GM04503 (cell line): ENCODE measurements at places on chromosomes 6 and 20.

- no peak for DNase-seq
Measured at GRCh38 chr6:37106982-37107491, 62.9 kb upstream of the PIM1 start.

DNA sequence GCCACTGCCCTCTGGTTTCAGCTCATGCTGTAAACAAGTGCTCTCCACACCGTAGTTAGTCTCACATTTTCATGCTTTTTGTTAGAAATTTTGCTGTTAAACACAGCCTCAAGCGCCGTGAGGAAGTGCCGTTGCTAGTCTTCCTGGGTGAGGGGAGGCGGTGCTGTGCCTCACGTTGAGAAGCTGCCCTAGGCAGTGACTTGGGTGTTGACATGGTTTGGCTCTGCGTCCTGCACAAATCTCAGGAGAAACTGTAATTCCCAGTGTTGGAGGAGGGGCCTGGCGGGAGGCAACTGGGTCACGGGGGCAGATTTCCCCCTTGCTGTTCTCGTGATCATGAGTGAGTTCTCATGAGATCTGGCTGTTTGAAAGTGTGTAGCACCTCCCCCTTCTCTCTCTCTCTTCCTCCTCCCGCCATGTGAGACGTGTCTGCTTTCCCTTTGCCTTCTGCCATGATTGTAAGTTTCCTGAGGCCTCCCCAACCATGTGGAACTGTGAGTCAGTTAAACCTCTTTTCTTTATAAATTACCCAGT is 95.8 kb downstream of the ERMARD start:
- no peak for DNase-seq

DNA sequence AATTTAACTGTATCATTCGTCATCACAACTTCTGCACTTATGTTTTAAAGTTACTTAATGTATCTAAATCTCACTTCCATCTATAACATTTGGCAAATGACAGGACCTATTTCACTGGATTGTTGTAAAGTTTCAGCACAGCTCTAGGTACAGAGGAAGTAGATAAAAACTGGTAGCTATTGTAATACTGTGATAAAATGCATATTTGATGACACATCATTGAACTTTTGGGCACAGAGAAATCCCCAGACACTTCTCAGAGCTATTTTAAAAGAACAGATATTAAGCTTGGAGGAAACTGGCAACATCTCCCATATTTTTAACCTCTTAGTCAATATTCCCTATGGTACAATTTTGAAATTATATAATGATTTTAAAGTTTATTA is 138.7 kb downstream of the RFPL4B start:
- no peak for DNase-seq

GRCh38 chr6:121799574-121799973 is 364.1 kb downstream of the GJA1 start:
- DNase-seq = no peak

DNA sequence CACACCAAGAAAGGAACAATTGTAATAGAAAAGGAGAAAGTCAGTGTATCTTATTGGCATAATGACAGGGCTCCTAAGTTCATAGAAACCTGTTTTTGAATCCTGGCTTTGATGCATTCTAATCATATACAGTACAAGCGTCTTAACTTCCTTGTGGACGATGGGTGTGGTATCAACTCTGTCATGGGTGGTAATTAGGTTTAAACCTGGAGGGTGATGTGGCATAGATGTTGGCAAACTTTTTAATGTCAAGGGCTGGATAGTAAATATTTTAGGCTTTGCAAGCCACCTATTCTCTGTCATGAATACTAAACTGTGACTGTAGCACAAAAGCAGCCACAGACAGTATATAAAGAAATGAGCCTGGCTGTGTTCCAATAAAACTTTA is 138.7 kb upstream of the EDN1 start:
- DNase-seq = no peak

DNA sequence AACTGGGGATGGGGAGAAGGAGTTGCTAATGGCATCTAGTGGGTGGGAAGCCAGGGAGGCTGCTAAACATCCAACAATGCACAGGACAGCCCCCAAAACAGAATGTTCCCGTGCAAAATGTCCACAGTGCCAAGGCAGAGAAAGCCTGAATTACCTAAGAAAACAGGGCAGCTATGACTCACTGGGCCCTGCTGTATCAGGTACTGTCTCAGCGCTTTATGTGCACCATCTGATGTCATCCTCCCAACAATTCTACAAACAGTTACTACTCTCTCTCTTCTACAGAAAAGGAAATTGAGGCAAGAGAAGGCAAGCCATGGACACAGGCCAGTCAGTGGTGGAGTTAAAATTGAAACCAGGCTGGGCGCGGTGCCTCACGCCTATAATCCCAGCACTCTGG is 3.1 kb downstream of the YTHDF1 start:
- DNase-seq = no peak

GRCh38 chr20:58198901-58199355 is 29.5 kb downstream of the ANKRD60 start:
- DNase-seq = no peak

- DNase-seq = no peak
Measured at GRCh38 chr6:128964771-128965170, 81.8 kb downstream of the LAMA2 start.

DNA sequence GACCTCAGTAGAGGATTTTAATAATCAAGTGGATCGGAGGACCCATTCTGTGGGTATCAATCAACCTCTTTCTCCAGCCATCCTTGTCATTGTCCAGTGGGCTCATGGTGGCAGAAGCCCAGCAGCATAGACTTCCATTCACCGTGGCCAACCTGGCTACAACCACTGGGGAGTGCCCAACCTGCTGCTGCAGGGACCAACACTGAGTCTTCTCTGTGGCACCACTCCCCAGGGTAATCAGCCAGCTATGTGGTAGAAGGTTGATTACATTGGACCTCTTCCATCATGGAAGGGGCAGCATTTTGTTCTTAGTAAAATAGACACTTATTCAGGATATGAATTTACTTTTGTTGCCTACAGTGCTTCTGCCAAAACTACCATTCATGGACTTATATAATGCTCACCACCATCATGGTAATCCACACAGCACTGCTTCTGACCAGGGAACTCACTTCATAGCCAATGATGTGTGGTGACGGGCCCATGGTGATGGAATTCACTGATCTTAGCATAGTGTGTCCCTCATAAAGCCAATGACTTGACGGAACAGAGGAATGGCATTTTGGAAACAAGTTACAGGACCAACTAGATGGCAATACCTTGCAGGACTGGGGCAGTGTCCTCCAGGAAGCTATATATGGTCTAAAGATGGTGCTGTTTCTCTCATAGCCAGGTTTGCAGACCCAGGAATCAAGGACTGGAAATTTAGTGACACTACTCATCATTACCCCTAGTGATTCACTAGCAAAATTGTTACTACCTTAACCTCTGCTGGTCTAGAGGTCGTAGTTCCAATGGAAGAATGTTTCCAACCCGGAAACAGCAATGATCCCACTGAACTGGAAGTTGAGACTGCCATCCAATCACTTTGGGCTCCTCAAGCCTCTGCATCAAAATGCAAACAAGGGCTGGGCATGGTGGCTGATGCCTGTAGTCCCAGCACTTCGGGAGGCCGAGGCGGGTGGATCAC is 7.6 kb downstream of the CD24 start:
- DNase-seq = no peak

DNA sequence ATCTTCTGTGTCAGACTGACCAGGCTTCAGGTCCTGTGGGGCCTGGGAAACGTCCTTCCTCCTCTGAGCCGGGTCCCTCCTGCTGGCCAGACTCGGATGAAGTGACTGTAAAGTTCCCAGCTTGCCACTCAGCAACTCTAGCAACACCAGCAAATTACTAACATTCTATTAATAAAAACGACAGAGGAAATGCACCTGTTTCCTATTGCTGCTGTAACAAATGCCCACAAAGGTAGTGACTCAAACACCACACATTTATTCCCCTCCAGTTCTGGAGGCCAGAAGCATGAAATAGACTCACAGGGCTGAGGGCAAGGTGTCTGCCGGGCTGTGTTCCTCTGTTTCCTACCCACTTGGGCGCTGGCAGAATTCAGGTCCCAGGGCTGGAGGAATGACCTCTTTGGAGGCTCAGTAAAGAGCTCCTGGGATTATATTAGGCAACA is 48.8 kb downstream of the CTCFL start:
- no peak for DNase-seq

DNA sequence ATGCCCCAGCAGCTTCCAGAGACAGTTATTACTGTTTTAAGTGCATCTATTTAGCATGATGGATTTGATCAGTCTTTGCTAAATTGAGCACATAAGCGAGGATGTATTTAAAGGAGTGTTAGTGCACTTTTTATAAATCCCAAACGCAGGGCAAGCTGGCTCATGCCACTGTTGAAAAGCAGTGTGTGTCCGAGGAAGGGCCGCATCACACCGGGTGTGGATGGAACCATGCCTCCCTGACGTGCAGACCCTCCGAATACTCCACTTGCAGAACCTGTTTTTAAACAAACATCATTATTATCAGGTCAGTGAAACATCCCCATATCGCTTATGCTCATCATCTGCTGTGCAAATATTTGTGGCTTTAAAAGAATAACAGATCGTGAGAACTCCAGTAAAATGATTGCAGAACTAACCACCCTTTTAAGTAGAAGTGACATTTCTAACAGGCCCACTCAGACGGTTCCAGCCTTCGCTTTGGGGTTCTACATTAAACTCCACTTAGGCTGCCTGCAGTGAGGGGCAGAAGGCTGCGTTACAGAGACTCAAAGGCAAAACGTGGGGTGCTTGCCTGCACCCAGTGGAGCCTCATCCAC is 190.1 kb downstream of the CDH4 start:
- DNase-seq = no peak

DNA sequence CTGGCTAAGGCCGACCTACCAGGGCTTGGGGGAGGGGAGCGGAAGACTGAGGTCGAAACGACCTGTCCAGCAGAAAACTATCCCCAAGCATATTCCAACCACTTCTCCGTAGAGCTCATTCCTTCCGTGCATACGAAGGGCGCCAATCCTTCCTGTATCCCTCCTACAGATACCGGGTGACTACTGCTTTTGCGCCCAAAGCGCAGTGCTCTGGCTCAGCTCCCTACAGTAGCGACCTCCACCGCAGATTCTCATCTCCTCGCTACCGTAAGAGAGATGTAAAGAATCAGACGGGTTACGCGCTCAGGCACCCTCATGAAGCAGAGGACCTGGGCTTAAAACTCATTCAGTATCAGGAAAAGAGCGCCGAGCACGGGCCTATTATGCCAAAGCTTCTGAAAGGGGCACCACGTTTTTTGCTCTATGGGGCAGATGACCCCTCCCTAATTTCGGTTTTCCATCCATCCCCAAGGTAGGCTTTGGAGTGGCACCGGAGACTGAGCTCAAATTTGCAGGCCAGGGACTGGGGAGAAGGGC is 563 bp upstream of the NNAT start:
- no peak for DNase-seq

- no peak for DNase-seq
Measured at GRCh38 chr6:106849676-106850332, 124.7 kb downstream of the CD24 start.

DNA sequence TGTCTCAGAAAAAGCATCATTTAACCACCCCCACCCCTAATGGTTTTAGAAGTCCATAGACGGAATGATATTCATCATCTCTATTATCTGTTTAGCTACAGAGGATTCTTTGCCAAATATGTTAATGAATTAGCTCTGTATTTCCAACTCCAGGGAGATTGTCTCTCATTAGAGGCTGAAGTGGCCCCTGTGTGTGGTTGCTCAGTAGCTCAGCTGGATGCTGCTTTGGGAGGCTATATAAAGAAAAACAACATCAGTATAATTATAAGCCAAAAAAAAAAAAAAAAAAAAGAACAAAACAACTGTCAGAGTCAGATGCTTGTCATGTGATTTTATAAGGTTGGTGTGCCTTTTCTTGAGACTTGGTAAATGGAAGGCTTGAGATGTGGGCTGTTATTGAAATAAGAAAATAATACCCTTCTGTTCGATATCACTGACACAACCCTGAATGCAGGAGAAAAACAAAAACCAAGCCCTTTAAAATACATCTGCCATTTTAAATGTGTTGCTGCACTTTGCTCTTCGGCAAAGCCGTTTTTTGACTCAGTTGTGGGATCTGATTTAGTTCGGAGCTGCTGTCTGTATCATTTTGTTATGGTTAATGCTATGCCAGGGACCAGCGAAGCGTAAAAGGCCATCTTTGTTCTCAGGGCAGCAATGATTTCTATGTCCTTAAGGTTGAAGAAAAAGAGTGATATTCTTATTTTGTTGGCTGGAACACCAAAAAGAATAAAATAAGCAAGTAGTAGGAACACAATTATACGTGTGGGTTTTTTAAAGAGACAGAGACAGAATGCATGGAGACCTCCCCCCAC is 422.6 kb downstream of the QKI start:
- no peak for DNase-seq
